ENCODE measurements at places on chromosomes 12 and 14. TPM values are rescaled to one million over a fixed set of nuclear protein-coding genes. Genes with fewer than 3 reads are reported as not detected.

FGF23 gene
- not detected for total RNA-seq

TCTN2 gene
- 4.7 TPM for total RNA-seq

CEBPE gene
- total RNA-seq = 0.98 TPM

SIRT4 gene
- 0.94 TPM for total RNA-seq

KRT6C gene
- not detected for total RNA-seq

KLRC2 gene
- not detected for total RNA-seq

PTPN6 gene
- 354 TPM for total RNA-seq

IAPP gene
- not detected for total RNA-seq

JAG2 gene
- total RNA-seq = 1.5 TPM

REM2 gene
- 0.69 TPM for total RNA-seq

DNA sequence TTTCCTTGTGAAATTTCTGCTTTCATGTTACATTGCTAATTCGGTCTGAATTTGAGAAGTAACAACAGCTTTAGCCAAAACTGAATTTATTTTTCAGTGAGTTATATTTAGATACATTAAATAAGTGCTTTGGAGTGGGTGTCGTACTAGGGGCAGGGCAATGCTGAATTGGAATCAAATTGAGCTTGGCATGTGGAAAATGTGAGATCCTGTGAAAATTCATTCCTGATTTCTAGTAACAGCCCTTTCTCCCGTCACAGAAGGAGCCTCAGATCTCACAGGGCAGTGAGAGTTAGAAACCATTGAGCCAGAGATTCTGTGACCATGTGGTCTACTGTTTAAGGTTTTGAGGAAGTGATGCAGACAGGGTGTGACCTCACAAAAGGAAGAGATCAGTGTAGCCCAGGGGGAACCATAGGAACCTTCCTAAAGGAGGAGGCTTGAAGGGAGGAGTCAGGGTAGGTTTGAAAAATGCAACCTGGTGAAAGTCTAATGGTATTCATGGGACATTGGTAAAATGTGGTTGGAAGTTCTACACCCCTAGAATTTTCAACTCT, 1136.8 kb downstream of the AACS start:
- no peak overlapping the region for H3K4me3 ChIP-seq
- DNase-seq = no peak
- H3K27me3 ChIP-seq = no peaks in the 10 kb centered on the region

GRCh38 chr14:100070310-100070709, 5.1 kb downstream of the EVL start:
- no peaks in the 10 kb centered on the region for H3K27me3 ChIP-seq
- DNase-seq = no peak
- H3K36me3 ChIP-seq = peaks cover 93% of the 10 kb centered on the region

DNA sequence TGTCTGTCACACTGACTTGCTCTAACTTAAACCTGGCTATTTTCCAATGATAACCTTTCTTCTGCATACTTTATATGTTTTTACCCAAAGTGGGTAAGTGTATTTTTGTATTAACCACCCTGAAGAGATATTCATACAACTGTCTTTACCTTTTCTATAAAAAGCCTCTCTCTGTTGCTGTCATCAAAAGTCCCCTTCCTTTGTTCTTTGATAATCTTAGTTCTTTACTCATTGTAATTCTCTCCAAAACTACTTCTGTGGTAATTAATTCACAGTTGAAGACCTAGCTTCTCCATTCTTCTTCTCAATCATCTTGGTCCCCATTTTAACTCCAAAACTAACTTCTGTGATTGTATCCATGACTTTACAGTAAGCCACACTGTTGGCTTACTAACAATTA, 479.7 kb upstream of the MGAT4C start:
- DNase-seq = no peak
- no peaks in the 10 kb centered on the region for H3K36me3 ChIP-seq
- no peaks in the 10 kb centered on the region for H3K4me1 ChIP-seq
- H3K4me3 ChIP-seq = no peak overlapping the region
- no peaks in the 10 kb centered on the region for H3K27me3 ChIP-seq
- no peak overlapping the region for H3K27ac ChIP-seq

DNA sequence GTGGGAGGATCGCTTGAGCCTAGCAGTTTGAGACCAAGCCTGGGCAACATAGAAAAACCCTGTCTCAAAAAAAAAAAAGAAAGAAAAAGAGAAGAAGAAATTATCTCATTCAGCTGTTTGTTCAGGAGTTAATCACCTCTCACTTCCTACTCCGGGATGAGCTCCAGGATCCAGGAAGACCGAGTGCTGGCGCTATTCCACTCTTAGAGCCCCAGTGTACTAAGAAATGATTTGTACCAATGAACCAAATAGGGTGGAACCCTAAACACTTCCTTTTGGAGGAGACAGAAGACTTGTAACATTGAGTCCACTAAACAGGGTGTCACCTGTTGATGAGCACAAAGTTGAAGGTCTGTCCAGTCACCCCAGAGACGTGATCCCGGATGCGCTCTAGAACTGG, 3.6 kb downstream of the ALKBH2 start:
- no peaks in the 10 kb centered on the region for H3K27me3 ChIP-seq
- H3K27ac ChIP-seq = peak overlapping the region; percentile 36
- no peak overlapping the region for H3K4me3 ChIP-seq
- DNase-seq = no peak
- peaks cover 37% of the 10 kb centered on the region for H3K4me1 ChIP-seq

- H3K27me3 ChIP-seq = no peaks in the 10 kb centered on the region
- no peak overlapping the region for H3K27ac ChIP-seq
- H3K36me3 ChIP-seq = no peaks in the 10 kb centered on the region
- H3K4me3 ChIP-seq = no peak overlapping the region
Measured at GRCh38 chr12:58893495-58893894, 26.8 kb downstream of the LRIG3 start.

GRCh38 chr12:43551971-43552559, at the start of gene ADAMTS20:
TSS of gene ADAMTS20 (minus strand) at chr12:43552203. CDS start at chr12:43551921, 282 bp downstream.
- no peaks in the 10 kb centered on the region for H3K4me1 ChIP-seq
- DNase-seq = no peak
- H3K4me3 ChIP-seq = no peak within 1 kb of the TSS
- H3K27me3 ChIP-seq = peaks cover 36% of the 10 kb centered on the region

- peaks cover 65% of the 10 kb centered on the region for H3K4me1 ChIP-seq
- DNase-seq = peak; percentile 49
- peaks cover 3% of the 10 kb centered on the region for H3K36me3 ChIP-seq
- no peaks in the 10 kb centered on the region for H3K27me3 ChIP-seq
- H3K27ac ChIP-seq = peak overlapping the region; percentile 71
Measured at GRCh38 chr12:53232646-53233461, 845 bp upstream of the RARG start.

DNA sequence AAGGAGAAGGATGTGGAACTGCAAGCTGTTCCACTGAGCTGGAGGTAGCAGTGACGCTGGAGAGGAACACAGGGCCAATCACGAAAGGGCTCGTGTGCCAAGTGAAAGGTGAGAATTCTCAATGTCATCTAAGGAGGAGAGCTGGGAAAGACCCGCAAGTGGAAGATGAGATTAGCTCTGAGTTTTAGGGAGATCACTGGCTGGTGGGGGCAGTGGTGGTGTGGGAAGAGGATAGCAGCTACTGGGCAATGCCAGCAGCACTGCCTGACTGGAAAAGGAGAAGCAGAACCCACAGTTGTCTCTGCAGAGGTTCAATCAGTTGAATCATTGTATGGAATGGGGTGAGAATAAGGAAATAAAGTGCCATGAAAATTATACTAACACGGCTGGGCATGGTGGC, 27.8 kb downstream of the SLC25A47 start:
- no peak for DNase-seq
- no peak overlapping the region for H3K4me3 ChIP-seq
- peaks cover 55% of the 10 kb centered on the region for H3K36me3 ChIP-seq
- H3K27ac ChIP-seq = no peak overlapping the region

- H3K4me1 ChIP-seq = no peaks in the 10 kb centered on the region
- no peaks in the 10 kb centered on the region for H3K36me3 ChIP-seq
- no peak for DNase-seq
- H3K4me3 ChIP-seq = no peak overlapping the region
Measured at GRCh38 chr14:105536691-105537579, 10.6 kb downstream of the TMEM121 start.

- peak; percentile 39 for DNase-seq
- peaks cover 8% of the 10 kb centered on the region for H3K36me3 ChIP-seq
- H3K4me3 ChIP-seq = no peak overlapping the region
- no peaks in the 10 kb centered on the region for H3K27me3 ChIP-seq
Measured at GRCh38 chr12:123453165-123453564, 4.8 kb upstream of the SNRNP35 start.

- H3K4me1 ChIP-seq = no peaks in the 10 kb centered on the region
- no peak overlapping the region for H3K27ac ChIP-seq
- no peak for DNase-seq
- no peaks in the 10 kb centered on the region for H3K27me3 ChIP-seq
- H3K4me3 ChIP-seq = no peak overlapping the region
Measured at GRCh38 chr14:63179383-63179782, 24.9 kb upstream of the RHOJ start.

- peak overlapping the region; percentile 44 for H3K27ac ChIP-seq
- peaks cover 21% of the 10 kb centered on the region for H3K4me1 ChIP-seq
- no peak for DNase-seq
Measured at GRCh38 chr12:7047306-7047705, 13.2 kb upstream of the C1S start.

GRCh38 chr14:80215081-80215480, 3.8 kb upstream of the DIO2 start:
- H3K36me3 ChIP-seq = no peaks in the 10 kb centered on the region
- no peaks in the 10 kb centered on the region for H3K4me1 ChIP-seq
- DNase-seq = no peak
- no peak overlapping the region for H3K27ac ChIP-seq
- H3K4me3 ChIP-seq = no peak overlapping the region

- no peak for DNase-seq
- H3K4me1 ChIP-seq = peaks cover 4% of the 10 kb centered on the region
- H3K27ac ChIP-seq = no peak overlapping the region
- H3K27me3 ChIP-seq = no peaks in the 10 kb centered on the region
- no peak overlapping the region for H3K4me3 ChIP-seq
Measured at GRCh38 chr12:117162633-117163032, 27.6 kb downstream of the FBXO21 start.

- H3K27ac ChIP-seq = peak overlapping the region; percentile 54
- peaks cover 3% of the 10 kb centered on the region for H3K27me3 ChIP-seq
- no peaks in the 10 kb centered on the region for H3K36me3 ChIP-seq
- H3K4me3 ChIP-seq = no peak overlapping the region
Measured at GRCh38 chr14:92600318-92601053, 86.9 kb downstream of the RIN3 start.
